ENCODE measurements at places on chromosomes 6 and 20.

DNA sequence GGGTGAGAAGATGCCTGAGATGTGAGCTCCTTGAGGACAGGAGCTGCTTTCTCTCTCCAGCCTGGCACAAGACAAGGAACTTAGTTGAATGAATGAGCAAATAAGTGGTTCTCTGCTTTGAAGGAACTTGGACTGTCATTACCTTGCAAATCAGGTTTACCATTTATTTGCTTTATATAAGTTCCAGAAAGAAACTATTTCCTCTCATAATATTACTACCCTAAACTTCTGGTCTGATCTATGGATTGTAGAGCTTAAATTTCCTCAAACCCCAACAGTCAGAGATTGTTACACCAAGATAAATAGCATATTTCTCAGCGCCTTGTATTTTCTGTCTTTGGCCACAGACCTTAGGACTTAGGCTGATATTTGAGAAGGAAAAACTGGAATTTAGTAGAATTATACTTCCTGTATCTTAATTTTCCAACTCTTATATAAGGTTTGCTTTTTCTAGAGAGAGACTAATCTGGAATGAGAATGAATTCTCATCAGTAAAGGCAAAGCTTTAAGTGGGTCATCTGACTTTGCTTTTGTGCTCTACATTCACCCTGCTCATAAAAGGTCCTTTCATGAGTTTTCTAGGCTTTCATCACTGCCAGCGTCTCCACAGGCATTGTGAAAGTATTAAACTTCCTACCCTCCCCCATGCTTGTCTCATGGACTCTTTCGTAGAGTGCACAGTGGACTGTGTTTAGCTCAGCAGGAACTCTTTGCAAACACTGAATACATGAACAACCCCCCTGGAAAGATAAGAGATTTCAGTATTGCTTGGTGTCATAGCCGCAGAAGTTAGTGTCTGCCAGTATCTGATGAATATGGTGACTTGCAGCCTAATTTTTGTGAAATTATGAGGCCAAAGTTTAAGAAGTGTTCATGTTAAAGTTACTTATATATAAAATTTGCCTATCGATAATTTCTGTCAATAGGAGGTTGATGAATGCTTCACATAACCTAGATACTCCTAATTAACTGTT, 74.0 kb downstream of the PTPRA start:
- DNase-seq = peak; percentile 95

DNA sequence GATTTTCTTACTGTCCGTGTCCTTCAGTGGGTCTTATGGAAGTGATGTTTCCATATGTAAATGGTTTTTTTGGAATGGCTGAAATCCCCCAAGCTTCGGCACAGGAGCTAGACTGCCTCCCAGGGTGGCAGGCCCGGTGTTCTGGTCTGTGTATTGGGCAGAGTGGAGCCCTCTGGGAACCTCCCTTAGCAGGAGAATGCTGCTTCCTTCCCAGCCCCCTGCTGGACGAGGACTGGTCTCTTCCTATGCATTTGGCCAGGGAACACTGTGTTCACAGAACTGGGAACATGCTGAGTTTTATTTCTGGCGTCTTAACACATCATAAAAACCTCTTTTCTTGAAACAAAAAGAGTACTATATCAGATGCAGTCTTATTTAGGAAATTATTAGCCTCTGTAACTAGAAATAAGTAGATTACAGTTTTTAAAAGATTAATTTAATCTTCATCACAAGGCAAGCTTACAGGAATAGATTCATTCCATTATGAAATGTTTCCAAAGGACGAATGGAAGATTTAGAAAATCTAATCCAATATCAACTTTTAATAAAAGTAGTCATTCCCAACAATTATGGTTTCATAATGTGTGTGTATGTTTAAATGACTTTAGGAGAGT, 56.6 kb downstream of the SYTL3 start:
- peak; percentile 79 for DNase-seq

DNA sequence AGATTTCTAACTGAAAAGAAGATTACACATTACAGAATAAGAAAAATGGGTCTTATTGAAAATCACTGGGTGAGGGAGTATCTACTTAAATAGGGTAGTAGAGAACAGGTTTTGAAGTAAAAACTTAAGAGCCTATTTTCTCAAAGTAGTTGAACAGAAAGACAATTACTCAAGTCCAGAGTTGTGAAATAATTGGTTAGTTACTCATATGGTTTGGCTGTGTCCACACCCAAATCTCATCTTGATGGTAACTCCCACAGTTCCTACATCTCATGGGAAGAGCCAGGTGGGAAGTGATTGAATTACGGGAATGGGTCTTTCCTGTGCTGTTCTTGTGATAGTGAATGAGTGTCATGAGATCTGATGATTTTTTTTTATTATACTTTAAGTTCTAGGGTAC, 1035.3 kb upstream of the GJE1 start:
- peak; percentile 19 for DNase-seq

DNA sequence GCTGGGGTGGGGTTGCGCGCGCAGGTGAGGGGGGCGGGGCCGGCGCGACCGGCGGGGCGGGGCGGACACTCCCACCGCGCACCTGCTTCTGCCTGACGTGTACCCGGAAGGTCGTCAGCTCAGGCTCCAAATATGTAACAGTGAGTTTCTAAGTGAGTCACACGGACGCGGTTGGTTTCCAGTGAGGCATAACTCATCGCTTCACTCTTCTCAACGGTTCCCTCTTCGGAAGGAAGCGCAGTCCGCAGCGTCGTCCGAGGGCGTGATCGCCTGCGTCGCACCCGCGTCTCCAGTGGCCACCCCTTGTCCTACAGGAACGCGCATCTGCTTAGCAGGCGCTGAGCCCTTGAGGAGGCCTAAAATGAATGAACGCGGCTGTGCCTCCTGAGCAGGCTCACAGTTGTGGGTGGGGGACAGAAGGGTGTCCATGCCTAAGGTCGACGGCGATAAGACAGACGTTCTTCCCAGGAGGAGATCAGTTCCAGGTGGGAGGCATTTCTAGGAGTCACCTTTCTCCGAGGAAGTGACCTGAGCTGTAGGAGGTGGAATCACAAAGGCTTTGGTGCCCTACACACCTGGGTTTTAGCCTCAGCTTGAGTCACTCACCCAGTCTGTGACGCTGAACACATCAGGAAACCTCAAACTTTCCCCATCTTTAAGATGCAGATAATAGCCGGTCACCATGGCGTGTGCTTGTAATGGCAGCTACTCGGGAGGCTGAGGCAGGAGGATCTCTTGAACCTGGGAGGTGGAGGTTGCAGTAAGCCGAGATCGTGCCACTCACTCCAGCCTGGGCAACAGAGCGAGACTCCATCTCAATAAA, 50.9 kb upstream of the EZR start:
- DNase-seq = peak; percentile 93

DNA sequence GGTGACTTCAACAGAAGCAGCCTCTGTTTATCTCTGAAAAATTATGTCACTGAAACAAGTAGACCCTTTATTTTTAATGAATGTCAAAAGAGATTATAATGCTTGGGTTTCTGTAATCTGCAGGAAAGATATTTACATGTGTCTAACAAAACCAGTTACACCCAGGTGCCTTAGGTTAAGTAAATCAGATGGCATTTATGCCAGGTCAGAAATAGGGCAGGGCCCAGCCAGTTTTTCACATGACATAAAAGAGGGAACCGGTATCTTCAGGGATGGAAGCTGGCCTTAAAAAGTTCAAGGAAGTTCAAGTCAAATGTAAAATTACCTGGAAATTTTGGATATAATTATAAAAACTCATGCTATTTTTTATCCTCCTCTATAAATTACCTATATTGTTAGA, 14.2 kb upstream of the ENPP4 start:
- DNase-seq = no peak

DNA sequence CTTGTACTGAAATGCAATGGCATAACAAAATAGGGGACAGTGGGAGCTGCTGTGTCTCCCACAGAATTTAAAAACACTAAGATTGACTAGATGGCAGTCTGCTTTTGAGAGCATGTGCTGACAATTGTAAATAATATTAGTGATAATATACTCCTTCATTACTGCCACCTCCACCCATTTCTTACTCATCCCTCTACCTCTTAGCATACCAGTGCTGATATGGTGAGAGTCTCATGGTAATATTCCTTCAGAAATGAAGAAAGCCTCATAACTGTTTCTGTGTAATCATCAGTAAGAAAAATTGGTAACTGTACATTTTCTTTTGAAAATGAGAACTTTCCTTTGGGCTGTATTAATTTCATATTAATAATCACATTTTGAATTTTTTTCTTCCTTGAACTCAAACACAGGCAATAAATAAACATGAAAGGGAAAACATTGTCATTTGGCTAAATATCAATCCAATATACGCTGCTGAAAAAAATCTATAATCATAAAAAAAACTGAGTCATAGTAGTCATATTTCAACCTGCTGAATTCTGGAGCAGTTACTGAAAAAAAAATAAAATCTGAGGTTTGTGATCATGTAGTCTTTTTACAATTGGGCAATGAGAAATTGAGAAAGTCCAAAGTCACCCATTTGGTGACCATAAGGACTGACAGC, 34.6 kb downstream of the FAM83B start:
- no peak for DNase-seq

DNA sequence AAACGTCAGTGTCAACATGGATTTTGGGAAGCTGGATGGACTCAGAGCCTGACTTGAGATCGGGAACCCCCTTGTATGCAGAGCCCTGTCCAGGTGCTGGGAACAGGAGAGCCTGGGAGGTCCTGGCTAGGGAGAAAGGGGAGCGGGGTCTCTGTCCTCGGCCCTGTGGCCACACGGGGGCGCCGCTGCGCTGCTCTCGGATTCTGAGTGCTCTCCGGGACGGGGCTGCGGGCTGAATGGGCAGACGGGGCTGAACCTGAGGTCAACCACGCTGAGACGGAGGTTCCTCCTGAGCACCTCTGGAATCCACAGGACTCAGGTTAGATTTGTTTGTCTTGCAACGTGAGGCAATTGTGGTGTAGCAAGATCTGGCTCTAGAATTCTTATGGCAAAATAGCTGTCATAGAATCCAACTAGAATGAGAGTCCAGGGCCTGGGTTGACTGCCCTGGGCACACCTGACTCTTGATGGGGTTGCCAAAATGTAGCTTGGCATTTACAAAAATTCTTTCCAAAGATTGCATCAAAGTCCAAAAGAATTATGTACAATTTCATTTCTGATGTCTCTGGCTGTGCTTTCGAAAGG, 20.6 kb upstream of the HLA-F start:
- peak; percentile 13 for DNase-seq

DNA sequence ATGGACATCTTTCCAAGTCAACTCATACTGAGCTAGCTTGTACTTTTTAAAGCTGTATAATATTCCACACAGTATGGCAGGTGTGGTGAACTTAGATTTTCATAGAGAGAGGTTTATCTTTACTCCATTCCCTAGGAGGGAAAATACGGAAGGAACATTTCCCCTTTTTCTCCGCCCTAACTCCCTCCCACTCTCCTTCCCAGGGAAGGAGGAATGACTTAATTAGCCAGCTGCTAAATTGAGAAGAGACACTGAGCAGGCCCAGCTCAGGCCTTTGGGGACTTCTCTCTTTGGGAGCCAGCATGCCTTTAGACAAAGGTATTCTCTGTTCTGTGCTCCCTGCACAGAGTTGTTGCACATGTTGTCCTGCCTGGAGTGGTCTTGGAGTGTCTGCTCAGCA, 46.1 kb downstream of the MBOAT1 start:
- DNase-seq = no peak

- no peak for DNase-seq
Observed at GRCh38 chr6:77839292-77839691, 186.5 kb downstream of the MEI4 start.

- no peak for DNase-seq
Observed at GRCh38 chr20:13262671-13263360, 41.7 kb downstream of the ISM1 start.

DNA sequence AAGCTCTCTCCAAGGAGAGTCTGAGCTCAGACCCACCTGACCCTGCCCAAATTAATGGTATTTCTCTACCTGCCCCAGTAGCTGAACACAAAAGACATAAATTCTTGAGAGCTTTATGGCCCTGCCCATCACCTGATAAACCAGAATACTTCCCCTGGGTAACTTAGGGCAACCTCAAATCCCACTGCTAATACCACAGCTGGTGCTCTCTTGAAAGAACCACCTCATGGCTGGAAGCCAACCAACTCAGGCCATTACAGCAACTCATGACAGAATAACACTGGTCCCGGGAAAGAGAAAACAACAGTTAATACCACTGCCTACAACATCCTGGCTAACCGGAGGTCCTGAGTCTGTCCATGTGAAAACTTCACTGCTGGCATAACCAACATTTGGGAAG, 328.6 kb downstream of the NKAIN2 start:
- peak; percentile 65 for DNase-seq

DNA sequence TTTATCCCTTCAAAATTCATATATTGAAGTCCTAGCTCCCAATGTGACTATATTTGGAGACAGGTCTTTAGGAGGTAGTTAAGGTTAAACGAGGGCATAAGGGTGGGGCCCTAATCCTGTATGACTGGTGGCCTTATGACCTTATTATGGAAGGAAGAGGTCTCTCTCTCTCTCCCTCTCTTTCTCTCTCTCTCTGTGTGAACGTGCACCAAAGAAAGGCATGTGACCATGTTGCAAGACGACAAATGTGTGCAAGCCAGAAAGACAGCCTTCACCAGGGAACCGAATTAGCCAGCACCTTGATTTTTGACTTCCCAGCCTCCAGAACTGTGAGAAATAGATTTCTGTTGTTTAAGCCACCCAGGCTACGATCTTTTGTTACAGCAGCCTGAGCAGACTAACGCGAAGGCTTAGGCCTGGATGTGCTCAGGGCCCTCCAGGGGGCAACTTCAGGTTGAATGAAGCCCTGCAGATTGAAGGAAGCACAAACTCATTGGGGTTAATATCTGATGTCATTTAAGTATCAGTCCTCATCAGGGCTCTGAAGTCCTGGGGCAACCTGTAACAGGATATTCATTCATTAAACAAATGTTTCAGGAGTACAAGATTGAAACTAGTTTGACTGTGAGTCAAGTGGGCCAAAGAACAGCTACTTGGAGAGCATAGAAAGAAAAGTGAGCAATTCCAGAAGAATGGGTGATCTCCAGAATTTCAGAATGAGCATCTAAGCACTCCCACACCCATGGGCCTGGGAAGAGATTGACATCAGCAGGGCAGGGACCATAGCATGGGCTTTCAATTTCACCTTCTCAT, 157.4 kb upstream of the TNFAIP3 start:
- peak; percentile 62 for DNase-seq

- no peak for DNase-seq
Observed at GRCh38 chr6:134734312-134734869, 215.5 kb downstream of the ALDH8A1 start.

GRCh38 chr20:50056951-50057713, 55.8 kb downstream of the UBE2V1 start:
- DNase-seq = no peak
